Activated CD8-positive, alpha-beta T cell treated with anti-CD3 and anti-CD28 coated beads for 36 hours (primary cell): ENCODE measurements at places on chromosomes 6 and 20. TPM values are rescaled to one million over a fixed set of nuclear protein-coding genes. Genes with fewer than 3 reads are reported as not detected.

TBX18 gene
- not detected for total RNA-seq

DNA sequence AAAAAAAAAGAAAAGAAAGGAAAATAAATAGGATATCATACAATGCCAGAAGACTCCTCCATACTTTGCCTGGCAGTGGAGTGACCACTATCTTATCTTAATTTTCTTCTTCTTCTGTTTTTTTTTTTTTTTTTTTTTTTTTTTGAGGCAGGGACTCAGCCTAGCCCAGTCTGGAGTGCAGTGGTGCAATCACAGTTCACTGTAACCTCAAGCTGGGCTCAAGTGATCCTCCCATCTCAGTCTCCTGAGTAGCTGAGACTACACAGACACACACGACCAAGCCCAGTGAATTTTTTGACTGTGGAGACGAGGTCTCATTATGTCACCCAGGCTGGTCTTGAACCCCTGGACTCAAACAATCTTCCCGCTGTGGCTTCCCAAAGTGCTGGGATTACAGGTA lies 17.1 kb upstream of the MMP9 start:
- no peak overlapping the region for H3K27ac ChIP-seq
- DNase-seq: no peak
- no peak overlapping the region for H3K4me3 ChIP-seq

GRCh38 chr20:39849664-39850063 lies 839.4 kb downstream of the MAFB start:
- H3K27me3 ChIP-seq: no peaks in the 10 kb centered on the region
- no peaks in the 10 kb centered on the region for H3K4me1 ChIP-seq

- DNase-seq: no peak
- H3K36me3 ChIP-seq: peaks cover 12% of the 10 kb centered on the region
- no peaks in the 10 kb centered on the region for H3K27me3 ChIP-seq
- no peaks in the 10 kb centered on the region for H3K4me1 ChIP-seq
Measured at GRCh38 chr6:111651185-111652034, 45.7 kb upstream of the TRAF3IP2 start.

RAET1L gene
- total RNA-seq: not detected
